Mesenchymal stem cell (in vitro differentiated cells and primary cell): ENCODE measurements at places on chromosomes 4 and X.

- DNase-seq, result no peak
These were observed 31.0 kb downstream of the TMEM131L start for GRCh38 chr4:153497091-153497531.

DNA sequence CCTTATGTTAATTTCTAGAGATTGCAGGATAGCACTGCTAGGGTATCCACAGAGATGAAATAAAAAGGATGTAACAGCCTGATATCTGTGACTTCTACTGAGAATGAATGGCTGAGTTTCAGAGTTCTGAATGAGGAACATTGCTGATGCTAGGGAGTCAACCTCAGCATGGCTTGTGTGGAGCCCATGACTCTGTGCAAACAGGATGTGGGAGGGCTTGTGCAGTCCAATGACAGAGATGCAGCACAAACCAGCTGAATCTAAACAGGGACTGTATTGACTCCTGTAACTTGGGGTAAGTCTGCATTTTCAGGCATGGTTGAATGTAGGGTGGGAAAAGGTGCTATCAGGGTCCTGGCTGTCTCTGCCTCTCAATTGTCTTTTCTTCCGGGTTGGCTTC is 5.3 kb upstream of the RASL11B start:
- no peak for DNase-seq

DNA sequence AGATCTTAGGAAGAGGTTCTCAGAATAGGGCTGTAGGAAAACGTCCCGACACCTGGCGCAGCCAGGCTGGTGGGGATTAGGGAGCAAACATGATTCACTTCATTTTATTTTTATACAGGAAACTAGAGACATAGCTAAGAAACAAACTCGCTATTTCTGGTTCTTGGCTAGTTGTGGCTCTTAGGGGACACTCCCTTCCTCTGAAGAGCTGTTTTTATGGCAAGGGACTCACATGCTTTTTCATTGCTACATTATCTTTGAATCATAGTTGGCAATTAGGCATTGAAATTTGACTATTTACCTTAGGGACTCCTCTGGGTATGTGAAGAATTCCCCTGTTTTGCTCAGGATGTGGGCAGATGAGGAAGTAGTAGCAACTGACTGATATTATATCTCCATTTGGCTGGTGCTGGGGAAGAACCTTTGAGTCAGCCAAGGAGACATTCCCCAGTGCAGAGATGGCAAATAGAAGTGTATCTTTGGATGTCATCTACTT is 174.5 kb downstream of the SMIM20 start:
- no peak for DNase-seq

GRCh38 chr4:151753056-151753455 is 7.8 kb downstream of the GATB start:
- no peak for DNase-seq

GRCh38 chrX:133555782-133556458 is 140.6 kb upstream of the GPC4 start:
- no peak for DNase-seq

DNA sequence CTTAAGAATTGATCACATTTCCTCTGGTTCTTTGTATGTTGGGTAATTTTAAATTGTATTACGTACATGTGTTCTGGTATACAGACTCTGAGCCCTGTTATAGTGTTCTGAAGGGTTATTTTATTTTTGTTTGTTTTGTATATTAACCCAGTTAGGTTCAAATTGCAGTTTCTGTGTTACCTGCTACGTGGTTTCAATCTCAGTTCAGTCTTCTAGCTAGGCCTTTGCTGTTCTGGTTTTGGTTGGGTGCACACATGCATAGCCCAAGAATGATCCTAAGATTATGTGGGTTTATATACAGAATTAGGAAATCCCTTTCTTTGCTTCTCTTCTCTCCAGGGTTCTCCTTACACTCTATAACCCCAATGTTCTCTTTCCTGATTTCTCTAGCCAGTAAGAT is 161.0 kb downstream of the PPP1R2C start:
- no peak for DNase-seq

GRCh38 chr4:128848461-128848860 is 39.0 kb downstream of the JADE1 start:
- no peak for DNase-seq

- DNase-seq, result no peak
These were observed 43.5 kb downstream of the MAMLD1 start for GRCh38 chrX:150406596-150406995.

DNA sequence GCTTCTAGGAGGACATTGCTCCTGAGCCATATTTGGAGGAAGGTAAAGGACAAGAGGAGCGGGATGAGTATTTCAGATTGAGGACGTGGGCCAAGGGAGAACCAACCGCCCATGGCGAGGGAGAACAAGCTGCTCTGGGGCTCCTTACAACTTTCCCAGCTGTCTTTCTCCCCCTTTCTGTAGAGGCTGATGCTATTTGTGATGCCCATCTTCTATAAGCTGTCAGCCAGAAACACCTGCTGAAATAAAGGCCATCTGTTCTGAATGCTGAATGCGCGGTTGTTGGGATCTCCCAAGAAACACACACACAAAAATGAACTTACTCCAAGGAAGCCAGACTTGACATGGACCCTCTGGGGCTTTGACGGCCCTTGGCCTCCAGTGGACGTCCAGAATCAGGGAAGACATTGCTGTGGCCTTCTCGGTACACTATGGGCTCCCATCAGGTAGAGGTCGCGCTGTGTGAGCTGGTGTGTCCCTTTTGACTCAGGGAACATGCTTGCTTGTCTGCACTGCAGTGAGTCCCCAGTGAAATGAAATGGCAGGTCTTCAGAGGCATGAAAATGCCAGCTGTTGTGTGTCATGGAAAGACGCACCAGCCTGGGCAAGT is 30.9 kb downstream of the RWDD4 start:
- no peak for DNase-seq
